NCI-H1105 treated with DMSO at 0.1 percent for 48 hours (cell line): ENCODE measurements at places on chromosomes 16 and 17.

DNA sequence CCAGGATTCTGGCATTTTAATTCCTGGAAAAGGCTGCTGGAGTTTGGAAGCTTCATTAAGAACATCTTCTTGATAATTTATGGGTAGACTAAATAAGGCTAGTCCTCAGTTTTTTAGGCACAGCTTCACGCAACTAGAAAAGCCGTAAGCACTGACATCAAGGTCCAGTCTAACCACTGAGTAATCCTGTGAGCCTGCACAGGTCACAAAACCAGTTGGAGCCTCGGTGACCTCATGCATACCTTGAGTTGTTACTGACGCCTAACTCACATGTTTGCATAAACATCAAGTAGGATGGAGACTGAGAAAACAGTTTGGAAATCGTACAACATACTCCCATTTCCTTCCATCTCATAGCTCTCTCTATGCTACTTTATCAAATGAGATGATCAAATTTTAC, 63.8 kb upstream of the RCVRN start:
- no peak for DNase-seq

DNA sequence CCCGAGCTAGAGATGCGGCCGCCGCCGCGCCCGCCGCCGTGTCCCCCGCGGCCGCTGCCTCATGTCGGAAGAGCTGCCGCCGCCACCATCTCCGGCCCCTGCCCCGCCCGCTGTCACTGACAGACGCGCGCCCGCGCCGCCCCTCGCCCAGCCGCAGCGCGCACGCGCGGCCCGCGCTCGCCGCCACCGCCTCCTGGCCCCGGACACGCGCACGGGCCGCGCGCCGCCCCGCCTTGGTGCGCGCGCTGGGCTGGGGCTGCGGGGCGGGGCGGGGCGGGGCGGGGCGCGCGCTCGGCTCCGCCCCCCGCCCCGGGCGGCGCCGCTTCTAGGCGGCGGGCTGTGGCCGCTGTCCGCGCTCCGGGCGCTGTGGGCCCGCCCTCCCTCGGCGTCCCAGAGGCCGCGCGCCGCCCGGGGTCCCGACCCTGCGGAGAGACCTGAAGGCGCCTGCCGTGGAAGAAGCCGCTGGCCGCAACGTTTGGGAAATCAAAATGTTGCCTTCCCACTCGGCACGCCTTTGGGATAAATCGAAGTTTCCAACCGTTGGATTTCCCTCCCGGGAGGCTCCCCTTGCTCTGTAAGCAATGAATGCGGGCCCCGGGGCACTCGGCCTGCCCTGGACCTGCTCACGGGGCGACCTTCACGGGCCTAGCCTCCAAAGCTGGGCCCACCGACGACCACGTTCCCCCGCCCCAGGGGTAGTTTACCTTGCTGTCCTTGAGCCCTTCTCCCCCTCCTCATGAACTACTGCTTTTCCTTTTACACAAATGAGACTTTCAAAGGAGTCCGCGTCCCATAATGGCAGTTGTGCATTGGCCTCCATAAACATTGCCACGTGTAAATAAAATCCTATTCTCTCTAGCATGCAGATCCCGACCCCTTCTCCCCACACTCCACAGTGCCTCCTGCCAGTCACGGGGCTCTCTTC, at the start of gene ADCY9:
Gene ADCY9, minus strand, starts transcription at position 118 of the 925 bp plus-strand sequence. CDS start 1,000 bp downstream, outside the sequence.
- DNase-seq: peak; percentile 47

GRCh38 chr16:85602402-85603202, 10.5 kb upstream of the GSE1 start:
- peak; percentile 68 for DNase-seq

DNA sequence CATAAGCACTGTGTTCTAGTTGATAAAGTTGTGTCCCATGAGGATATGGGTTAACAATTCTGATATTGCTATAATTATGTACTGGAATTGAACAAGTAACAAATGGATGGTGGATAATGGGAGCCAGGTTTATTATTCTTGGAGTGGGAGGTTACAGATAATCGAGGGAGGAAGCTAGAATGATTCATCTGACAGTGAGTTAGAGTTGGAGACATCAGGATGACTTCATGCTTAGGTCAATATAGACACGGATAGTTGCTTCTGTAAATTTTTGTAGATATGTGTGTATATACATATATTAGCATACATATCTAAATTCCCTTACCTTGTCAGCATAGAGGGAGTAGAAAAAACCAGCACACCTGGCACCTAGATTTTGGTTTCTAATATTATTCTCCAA, 293.4 kb downstream of the SHISA9 start:
- DNase-seq: no peak

GRCh38 chr17:57480438-57481196, 224.3 kb downstream of the MSI2 start:
- DNase-seq: no peak

- no peak for DNase-seq
These were observed 34.9 kb downstream of the PECAM1 start for GRCh38 chr17:64355536-64356303.

- no peak for DNase-seq
These were observed 10.9 kb upstream of the ITGA2B start for GRCh38 chr17:44400226-44400847.

- DNase-seq: no peak
These were observed 210.1 kb upstream of the HS3ST4 start for GRCh38 chr16:25481636-25482035.

- DNase-seq: peak; percentile 22
These were observed 887 bp downstream of the ZBTB4 start for GRCh38 chr17:7478276-7479212.

GRCh38 chr16:77896415-77897128, 108.2 kb downstream of the VAT1L start:
- DNase-seq: peak; percentile 66
